ENCODE measurements at places on chromosomes 1 and 21.

GRCh38 chr1:247448107-247448791 lies 9.7 kb downstream of the OR2B11 start:
- DNase-seq = peak; percentile 6

- no peak for DNase-seq
Measured at GRCh38 chr1:114081437-114082303, 72.0 kb downstream of the SYT6 start.

- DNase-seq = no peak
Measured at GRCh38 chr1:77370583-77371306, 88.9 kb downstream of the AK5 start.

- no peak for DNase-seq
Measured at GRCh38 chr1:236425031-236425663, 31.1 kb downstream of the EDARADD start.

GRCh38 chr1:201028461-201028889 lies 5.0 kb upstream of the KIF21B start:
- DNase-seq = no peak

- no peak for DNase-seq
Measured at GRCh38 chr1:4476394-4476793, 178.0 kb upstream of the AJAP1 start.

GRCh38 chr1:114122941-114123618 lies 30.6 kb downstream of the SYT6 start:
- no peak for DNase-seq

Data from NCI-H446 treated with DMSO at 0.1 percent for 48 hours (cell line).